ENCODE measurements at places on chromosomes 4 and X. TPM values are rescaled to one million over a fixed set of nuclear protein-coding genes. Genes with fewer than 3 reads are reported as not detected.
A peak's percentile ranks its signal among the peaks of the same experiment; 100 is the strongest.

DNA sequence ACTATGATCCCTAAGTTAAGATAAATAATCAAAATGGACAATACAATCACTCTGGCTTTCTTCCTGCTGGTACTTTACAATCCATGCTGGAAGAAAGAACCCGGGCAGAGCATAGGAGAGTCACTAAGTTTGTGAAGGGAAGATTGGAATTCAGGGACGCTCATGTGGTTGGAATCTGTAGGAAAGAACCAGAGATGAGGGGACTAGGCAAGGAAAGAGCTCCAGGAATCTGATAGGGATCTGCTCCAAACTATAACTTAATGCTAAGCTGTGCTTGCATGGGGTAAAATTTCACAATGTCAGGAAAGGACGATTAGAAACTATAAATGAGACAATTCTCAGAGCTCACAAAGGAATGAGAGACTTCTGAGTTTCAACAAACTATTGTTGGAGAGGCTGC lies 167.5 kb downstream of the ADGRA3 start:
- DNase-seq, result no peak

GRCh38 chr4:123977641-123978081 lies 581.1 kb downstream of the SPRY1 start:
- peak; percentile 41 for DNase-seq

- DNase-seq, result peak; percentile 6
Measured at GRCh38 chr4:14965071-14965470, 37.2 kb upstream of the CPEB2 start.

GRCh38 chrX:13581554-13581953 lies 12.2 kb downstream of the EGFL6 start:
- DNase-seq, result no peak

Gene CXorf49
- total RNA-seq, result not detected

DNA sequence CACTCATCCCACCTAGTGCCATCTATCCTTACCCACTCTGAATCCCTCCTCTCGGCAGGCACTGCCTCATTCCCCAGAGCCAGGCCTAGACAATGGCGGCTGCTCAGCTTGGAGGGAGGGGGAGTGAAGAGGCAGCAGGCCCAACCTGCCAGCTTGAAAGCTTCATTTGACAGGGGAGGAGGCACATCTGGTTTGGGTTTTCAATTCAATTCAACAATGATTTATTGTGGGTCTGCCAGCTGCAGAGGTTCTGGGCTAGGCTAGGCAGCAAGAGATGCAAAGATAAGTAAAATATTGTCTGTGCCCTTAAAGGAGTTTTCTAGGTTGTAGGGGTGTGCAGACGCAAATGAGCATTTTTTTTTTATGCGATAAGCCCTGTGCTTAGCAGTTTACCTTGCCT lies 58.5 kb downstream of the RTL9 start:
- no peak for DNase-seq

DNA sequence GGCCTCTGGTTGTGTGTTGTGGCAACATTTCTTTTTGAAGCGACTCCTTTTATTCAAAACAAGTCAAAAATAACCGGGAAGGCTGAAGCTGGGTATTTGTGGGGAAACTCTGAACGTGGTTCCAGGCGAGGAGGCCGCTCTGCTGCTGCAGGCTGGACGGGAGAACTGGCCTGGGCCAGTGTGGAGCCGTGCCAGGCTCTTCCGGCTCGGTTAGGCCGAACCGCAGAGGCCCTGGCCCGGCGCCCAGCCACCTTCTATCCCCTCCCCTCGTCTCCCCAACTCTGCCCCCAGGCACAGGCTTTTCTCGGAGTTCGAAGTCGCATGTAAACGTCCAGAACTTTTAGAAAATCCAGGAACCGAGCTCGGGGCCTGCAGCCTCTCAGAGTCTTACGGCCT lies 2.4 kb upstream of the BCOR start:
- peak; percentile 94 for DNase-seq

DNA sequence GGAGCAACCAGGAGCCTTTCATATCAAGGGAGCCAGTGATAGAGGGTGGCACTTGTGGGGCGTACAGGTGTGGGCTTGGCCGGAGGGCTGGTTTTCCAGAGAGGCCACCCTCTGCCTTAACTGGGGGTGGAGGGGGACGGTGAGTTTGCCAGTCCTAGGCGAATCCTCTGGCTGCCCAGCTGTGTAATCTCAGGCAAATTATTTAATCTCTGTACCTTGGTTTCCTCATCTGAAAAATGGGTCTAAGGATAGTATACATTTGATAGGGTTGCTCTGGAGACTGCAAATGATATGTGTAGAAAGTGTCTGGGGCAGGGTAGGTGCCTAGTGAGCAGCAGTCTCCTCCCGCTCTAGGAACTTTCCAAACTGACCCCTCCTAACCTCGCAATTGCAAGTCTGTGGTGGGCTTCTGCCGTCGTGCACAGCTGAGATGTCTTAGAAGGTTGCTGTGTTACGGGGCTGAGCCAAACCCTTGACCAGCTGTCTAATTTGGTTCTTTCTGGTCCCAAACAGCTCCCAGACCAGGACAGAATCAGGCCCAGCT lies 3.8 kb upstream of the CXCR3 start:
- no peak for DNase-seq

Gene SPATA18
- 1.4 TPM for total RNA-seq

Gene SPANXD
- total RNA-seq, result 7.6 TPM

Gene CT45A1
- not detected for total RNA-seq

- DNase-seq, result no peak
Measured at GRCh38 chrX:530726-531610, 99.6 kb upstream of the SHOX start.

Gene IDH3G
- total RNA-seq, result 69.4 TPM

GRCh38 chr4:88957570-88957969 lies 99.4 kb downstream of the FAM13A start:
- DNase-seq, result no peak

Gene SMARCA1
- total RNA-seq, result 39.3 TPM

Gene CNOT6L
- 8.4 TPM for total RNA-seq

DNA sequence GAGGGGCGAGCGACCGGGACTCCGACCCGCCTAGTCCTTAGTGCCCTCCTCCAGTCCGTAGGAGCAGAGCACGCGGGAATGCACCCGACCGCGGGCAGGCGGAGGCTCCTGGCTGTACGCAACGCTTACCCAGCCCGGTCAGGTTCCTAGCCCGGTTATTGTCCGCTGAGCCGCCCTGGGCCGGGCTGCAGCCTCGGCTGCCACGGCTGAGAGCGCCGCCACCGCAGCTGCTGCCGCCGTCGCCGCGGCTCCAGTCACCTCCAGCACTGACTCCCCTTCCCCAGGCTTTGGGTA lies at the start of gene AMER1:
AMER1 (minus strand) TSS at position 268 of the 294 bp plus-strand sequence. CDS start 12,422 bp downstream, outside the sequence.
- no peak for DNase-seq

- DNase-seq, result no peak
Measured at GRCh38 chr4:62410371-62411003, 1210.4 kb downstream of the ADGRL3 start.

GRCh38 chr4:173185847-173186510 lies 17.4 kb downstream of the GALNT7 start:
- DNase-seq, result no peak

GRCh38 chr4:1880332-1880731 lies 9.1 kb downstream of the NSD2 start:
- DNase-seq, result no peak

DNA sequence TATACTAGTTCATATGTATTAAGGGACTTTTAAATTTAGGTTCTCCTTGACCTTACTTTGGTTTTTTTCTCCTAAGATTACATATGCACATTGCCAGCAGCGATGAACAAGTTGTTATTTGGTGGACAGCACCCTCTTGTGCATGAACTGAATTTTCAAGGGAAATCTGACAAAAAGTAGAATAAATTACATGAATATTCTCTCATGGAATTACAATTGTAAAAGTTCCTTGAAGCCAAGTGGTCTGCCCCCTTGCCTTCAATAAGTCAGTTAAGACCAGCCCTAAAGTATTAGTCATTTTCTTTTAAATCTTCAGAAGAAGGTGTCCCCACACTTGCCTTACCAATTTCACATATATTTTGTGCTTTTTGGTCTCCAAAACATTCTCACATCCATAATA lies 30.7 kb upstream of the SMARCA5 start:
- peak; percentile 40 for DNase-seq

Gene JADE3
- 5.8 TPM for total RNA-seq

GRCh38 chr4:3869661-3870566 lies 103.7 kb downstream of the ADRA2C start:
- DNase-seq, result no peak

Gene ADGRL3
- total RNA-seq, result not detected

Gene BEX2
- not detected for total RNA-seq

Gene ABCG2
- total RNA-seq, result 2.3 TPM

GRCh38 chr4:6769233-6769988 lies 13.1 kb upstream of the KIAA0232 start:
- no peak for DNase-seq

- peak; percentile 9 for DNase-seq
Measured at GRCh38 chr4:150593996-150594395, 12.0 kb downstream of the MAB21L2 start.

GRCh38 chr4:145839151-145839550 lies 99.5 kb downstream of the ZNF827 start:
- peak; percentile 90 for DNase-seq

GRCh38 chrX:40402831-40403533 lies 177.8 kb upstream of the ATP6AP2 start:
- peak; percentile 65 for DNase-seq

- no peak for DNase-seq
Measured at GRCh38 chrX:155237719-155238118, 21.5 kb downstream of the VBP1 start.

Gene SMARCAD1
- total RNA-seq, result 30.8 TPM

DNA sequence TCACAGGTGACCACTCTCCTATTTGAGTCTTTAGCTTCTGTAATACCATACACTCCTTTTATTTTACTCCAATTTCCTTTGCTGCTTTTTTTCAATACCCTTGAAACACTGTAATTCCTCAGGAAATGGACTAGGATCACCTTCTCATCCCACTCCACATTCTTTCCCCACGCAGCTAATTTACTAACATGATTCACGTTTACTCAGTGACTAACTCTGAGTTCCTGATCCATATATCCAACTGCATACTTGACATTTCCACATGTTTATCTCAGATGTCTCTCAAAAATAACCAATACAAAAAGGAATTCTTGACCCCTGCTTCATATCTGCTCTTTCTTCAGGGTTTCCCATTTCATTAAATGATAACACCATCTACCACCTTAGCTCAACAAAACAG lies 19.9 kb downstream of the RPS6KA6 start:
- DNase-seq, result no peak
